ENCODE measurements at places on chromosomes 13 and 19. TPM values are rescaled to one million over a fixed set of nuclear protein-coding genes. Genes with fewer than 3 reads are reported as not detected.

- no peak for DNase-seq
Observed at GRCh38 chr13:67133476-67133875, 96.7 kb downstream of the PCDH9 start.

DNA sequence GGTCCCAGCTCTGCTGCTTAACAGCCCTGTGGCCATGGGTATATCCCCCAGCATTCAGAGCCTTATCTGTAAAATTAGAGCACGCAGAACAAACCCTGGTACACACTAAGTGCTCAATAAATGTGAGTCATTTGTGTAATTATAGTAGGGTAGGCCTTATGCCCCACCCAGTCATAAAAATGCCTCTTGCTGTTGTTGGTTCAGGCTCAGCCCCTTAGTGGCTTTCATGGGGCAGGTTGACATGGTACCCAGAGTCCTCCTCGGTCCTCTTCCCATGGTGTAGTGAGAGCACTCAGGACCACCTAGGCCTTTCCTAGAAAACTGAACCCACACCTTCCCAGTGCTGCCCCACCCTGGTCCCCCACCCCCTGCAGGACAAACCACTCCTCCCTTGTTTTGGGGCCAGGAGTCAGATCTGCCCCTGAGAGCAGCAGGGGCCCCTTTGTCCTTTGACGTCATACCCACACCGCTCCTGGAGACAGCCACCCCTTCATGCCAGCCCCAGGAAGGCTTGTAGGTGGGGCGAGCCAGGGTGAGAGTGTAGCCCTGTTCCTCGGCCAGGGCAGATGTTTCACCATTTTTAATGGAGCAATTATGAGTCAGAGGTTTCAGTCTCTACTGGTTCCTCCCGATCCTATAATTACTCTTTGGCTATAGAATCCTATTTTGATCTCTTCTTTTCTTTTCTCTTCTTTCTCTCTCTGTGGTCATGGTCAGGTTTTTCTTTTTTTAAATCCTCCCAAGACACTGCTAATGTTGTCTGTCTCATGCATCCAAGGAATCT is 36.8 kb downstream of the ACTN4 start:
- DNase-seq: no peak

DNA sequence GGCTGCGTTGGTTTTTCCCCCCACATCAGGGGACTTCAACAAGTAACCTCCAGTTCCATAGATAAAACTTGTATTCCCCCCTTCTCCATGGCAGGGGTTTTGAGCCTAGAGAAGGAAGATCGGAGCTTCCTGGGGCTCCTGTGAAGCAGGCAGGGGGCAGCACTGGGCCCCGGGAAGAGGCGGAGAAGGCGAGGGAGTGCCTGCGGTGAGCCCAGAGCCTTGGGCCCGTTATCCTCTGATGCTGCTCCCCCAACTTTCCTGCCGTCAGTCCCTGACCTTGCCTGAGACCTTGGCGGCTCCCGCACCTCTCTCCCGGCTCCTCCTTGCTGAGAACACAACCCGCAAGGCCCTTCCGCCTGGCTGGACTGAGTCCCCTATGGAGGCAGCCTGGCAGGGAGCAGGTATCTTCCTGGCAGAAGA is 2.5 kb downstream of the LIPE start:
- DNase-seq: no peak

DNA sequence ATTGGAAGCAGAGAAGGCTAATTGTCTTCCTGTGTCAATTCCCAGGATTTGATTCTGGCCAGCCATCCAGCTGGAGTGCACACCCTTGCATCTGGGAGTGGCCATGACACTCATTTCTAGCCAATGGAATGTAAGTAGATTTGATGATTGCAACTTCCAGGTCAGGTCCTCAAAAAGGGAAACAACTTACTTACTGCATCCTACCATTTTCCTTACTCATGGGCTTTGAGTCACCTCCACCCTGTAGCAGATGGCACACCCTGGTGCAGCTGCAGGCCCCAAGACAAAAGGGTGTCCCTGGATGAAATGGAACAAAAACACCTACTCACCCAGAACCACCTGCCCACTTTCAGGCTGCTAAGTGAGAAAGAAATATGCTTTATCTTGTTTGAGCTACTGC is 27.3 kb upstream of the MPHOSPH8 start:
- DNase-seq: no peak

DNA sequence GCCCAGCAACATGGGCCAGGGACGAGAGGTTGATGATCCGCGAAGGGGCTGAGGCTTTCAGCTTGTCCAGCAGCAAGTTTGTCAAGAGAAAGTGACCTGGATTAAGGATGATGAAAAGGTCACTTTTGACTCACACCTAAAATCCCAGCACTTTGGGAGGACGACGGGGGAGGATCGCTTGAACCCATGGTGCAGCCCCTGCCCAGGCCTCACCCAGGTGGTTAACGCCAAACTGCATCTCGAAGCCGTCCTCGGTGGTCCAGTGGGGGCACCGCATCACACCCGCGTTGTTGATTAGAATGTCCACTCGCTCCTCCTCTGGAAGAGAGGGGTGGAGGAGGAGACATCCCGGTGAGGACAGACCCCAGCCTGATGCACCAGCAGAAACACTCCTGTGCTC is 10.4 kb upstream of the GP6 start:
- no peak for DNase-seq

DNA sequence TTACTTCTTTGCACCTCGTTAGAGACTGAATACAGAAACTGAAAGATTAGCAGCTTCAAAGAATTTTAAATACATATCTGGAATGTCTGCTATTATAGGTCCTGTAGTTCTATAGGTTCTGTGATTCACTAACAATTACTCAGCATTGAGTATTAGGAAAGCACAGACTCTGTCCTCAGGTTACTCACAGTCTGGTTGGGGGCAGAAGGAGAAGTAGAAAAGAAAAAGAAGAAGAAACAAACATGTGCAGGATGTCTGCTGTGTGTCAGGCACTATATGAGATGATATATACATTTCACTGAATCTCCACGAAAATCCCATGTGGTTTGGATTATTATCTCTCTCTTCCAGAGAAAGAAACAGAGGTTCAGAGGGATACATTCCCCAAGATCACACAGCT is 40.1 kb downstream of the SERTM1 start:
- DNase-seq: no peak

DNA sequence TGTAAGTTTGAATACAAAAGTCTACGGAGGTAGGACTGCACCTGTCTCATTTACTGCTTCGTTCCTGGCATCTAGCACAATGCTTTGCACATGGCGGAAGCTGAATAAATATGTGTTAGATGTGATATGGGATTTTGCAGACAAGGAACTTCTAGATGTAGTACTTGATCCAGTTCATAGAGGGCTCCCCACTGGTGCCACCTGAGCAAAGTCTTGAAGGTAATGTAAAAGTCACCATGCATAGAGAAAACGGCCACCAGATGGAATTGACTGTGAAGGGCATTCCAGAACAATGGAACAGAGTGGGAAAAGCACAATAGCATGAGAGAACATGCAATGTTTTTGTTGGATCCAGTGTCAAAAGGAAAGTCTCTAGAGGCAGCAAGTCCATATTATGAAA is 209.3 kb downstream of the HS6ST3 start:
- DNase-seq: no peak

- no peak for DNase-seq
Observed at GRCh38 chr13:106525865-106526264, 9.6 kb downstream of the EFNB2 start.

DNA sequence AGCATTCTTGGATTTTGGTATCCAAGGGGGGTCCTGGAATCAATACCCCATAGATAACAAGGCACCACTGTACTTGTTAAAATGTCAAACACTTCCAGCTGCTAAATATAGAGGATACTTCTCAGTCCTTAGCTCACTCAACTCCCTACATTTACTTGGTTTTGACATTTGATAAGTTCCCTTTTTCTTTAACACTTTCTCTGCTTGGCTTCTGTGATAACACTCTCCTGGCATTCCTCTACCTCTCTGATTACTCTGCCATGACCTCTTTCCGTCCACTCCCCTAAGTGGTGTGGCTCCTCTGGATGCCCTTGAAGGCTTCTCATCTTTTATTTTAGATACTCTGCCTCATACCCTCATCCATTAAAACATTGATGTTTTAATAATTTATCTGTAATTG is 65.2 kb downstream of the MICU2 start:
- no peak for DNase-seq

GRCh38 chr19:17338433-17339078 is 1.2 kb downstream of the GTPBP3 start:
- no peak for DNase-seq

DNA sequence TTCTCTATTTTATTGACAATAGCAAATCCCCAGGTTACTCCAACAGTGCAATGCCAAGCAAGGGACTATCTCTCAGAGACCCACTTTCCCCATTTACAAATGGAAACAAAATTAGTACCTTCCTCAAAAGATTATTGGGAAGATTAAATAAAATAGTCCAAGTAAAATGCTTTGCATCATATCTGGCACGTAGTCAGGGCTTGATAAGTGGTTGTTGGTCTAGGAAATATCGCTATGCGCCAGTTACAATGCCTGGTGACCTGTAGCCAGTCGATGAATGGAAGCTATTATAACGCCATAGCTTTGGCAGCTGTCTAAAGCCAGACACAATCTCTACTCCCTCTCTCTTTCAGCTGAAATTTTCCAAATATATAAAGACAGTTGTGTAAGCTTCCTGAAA is 220.3 kb downstream of the RAP2A start:
- no peak for DNase-seq

DNA sequence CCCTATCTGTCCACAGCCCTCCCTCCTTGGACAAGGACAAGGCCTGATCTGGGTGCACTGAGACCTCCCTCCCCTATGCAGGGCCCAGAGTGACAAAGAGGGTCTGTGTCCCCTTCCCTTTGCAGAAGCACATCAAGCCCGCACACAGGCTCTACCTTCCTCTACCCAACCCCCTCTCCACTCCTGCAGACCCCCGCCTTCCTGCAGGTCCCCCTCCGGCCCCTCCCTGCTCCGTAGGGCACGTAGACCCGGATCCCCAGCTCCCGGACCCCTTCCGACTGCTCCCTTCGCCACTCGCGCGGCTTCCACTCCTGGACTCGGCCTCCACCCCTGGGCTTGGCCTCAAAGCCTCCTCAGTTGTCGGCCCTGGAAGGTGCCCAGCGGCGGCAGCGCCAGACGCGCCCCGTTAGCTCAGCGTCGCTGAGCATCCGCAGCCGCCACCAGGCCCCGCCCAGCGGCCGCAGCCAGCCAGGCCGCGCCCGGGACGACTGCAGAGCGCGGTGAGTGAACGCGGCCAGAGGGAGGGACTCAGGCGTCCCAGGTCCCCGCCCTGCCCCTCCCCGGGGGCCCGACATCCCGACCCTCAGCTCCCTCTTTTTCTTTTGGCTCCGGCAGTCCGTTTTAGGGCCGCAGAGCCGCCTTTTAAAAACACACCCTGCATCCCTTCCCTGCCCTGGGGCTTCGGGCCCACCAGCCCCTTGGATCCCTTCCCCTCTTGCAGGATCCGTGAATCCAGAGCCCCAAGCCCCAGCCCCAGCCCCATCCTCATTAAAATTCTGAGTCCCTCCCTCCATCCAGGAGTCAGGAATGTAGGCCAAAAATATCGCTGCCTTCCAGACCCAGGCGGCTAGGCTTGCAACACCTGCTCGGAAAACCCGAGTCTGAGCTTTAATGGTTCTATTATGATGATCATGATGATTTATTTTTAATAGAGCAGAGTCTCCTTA is 1.5 kb upstream of the MYADM start:
- no peak for DNase-seq

DNA sequence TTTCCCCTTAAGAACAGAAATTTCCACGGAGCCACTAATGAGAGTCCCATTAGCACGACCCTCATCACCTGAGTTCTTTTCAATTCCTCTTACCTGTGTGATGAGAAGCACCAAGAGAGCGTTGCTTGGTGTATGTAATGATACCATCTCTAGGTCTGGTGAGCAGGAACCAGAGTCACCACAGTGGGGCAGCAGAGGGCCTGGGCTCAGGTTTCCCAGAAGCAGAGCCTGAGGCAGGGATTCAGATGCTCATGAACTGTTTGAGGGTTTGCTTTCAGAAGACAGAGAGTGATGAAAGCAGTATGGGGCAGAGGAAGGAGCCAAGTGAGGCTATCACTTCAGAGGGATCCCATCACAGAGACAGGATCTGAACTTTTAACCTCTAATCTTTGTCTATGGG is 3.1 kb upstream of the PTPRH start:
- no peak for DNase-seq

DNA sequence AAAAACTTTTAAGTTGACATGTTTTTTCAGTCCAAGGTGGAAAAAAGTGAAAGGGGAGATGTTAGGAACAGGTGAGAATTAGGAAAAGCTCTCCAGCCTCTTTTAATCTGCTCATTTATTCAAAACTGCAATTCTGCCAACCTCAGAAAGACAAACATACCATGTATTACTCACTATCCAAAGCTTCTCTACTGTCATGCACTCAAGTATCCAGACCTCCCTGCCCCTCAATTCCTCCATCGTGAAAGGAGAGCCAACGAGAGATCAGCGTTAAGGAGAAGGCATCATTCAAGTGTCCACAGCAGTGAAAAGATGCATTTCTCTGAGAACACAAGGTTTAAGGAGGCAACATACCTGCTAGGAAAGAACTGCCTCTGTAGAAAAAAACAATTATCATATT is 24.5 kb downstream of the DIAPH3 start:
- no peak for DNase-seq

Gene FCGBP
- 197 TPM for total RNA-seq
